ENCODE measurements at places on chromosomes 12 and 14. TPM values are rescaled to one million over a fixed set of nuclear protein-coding genes. Genes with fewer than 3 reads are reported as not detected.
A peak's percentile ranks its signal among the peaks of the same experiment; 100 is the strongest.

- peaks cover 8% of the 10 kb centered on the region for H3K4me1 ChIP-seq
- no peak overlapping the region for H3K27ac ChIP-seq
- no peaks in the 10 kb centered on the region for H3K36me3 ChIP-seq
- DNase-seq = no peak
- no peak overlapping the region for H3K4me3 ChIP-seq
Observed at GRCh38 chr12:71041476-71041875, 116.3 kb downstream of the TSPAN8 start.

DNA sequence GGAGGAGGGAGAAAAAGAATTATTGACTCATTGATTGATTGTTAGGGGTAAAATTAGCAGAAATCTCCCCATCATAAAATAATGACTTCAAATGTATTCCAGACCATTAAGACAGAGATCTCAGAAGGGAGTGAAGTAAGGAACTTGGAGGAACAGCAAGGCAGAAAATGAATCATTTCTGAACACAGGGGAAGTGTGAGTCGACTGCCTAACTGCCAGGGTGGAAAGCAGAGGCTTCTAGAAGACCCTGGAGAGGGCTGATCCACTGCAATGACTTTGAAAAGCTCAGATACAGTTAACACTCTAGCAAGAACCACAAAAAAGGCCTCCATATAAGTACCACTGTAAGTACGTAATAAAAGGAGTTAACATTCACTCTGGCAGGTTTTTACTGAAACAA, 9.7 kb downstream of the GLTP start:
- H3K4me3 ChIP-seq = no peak overlapping the region
- H3K27me3 ChIP-seq = no peaks in the 10 kb centered on the region
- peaks cover 61% of the 10 kb centered on the region for H3K4me1 ChIP-seq
- H3K36me3 ChIP-seq = peaks cover 6% of the 10 kb centered on the region
- peak overlapping the region; percentile 32 for H3K27ac ChIP-seq

- H3K27ac ChIP-seq = no peak overlapping the region
- DNase-seq = no peak
- no peaks in the 10 kb centered on the region for H3K4me1 ChIP-seq
Observed at GRCh38 chr12:76755829-76756379, 8.0 kb upstream of the ZDHHC17 start.

DNA sequence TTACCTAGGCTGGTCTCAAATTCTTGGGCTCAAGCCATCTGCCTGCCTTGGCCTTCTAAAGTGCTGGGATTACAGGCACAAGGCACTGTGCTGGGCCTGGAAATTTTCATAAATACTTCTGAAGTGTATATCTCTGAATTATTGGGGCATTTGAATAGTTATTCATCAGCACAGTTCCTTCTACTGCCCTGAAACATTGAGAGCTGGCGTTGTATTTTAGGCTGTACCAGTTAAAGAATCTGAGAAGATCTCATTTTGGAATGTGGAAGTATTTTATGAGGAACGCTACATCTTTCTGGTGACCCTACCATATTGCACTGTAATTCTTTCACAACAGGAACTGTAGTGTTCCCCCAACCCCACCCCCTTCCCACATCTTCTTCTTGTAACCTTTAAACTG, 349.0 kb upstream of the RGS6 start:
- no peaks in the 10 kb centered on the region for H3K36me3 ChIP-seq
- DNase-seq = no peak
- no peak overlapping the region for H3K27ac ChIP-seq

DNA sequence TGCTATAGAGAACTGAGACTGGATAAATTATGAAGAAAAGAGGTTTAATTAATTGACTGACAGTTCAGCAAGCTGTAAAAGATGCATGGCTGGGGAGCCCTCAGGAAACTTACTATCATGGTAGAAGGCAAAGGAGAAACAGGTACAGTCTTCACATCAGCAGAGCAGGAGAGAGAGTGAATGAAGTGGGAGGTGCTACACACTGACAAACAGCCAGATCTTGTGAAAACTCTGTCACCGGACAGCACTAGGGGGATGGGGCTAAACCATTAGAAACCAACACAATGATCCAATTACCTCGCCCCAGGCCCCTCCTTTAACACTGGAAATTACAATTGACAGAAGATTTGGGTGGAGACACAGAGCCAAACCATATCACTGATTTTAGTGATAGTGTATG, 682.4 kb downstream of the SLC16A7 start:
- DNase-seq = no peak
- no peaks in the 10 kb centered on the region for H3K27me3 ChIP-seq
- no peaks in the 10 kb centered on the region for H3K4me1 ChIP-seq

- no peak overlapping the region for H3K27ac ChIP-seq
- H3K27me3 ChIP-seq = peaks cover 6% of the 10 kb centered on the region
- no peaks in the 10 kb centered on the region for H3K36me3 ChIP-seq
- H3K4me1 ChIP-seq = no peaks in the 10 kb centered on the region
- no peak overlapping the region for H3K4me3 ChIP-seq
- DNase-seq = no peak
Observed at GRCh38 chr12:131505561-131505960, 205.3 kb upstream of the SFSWAP start.

DNA sequence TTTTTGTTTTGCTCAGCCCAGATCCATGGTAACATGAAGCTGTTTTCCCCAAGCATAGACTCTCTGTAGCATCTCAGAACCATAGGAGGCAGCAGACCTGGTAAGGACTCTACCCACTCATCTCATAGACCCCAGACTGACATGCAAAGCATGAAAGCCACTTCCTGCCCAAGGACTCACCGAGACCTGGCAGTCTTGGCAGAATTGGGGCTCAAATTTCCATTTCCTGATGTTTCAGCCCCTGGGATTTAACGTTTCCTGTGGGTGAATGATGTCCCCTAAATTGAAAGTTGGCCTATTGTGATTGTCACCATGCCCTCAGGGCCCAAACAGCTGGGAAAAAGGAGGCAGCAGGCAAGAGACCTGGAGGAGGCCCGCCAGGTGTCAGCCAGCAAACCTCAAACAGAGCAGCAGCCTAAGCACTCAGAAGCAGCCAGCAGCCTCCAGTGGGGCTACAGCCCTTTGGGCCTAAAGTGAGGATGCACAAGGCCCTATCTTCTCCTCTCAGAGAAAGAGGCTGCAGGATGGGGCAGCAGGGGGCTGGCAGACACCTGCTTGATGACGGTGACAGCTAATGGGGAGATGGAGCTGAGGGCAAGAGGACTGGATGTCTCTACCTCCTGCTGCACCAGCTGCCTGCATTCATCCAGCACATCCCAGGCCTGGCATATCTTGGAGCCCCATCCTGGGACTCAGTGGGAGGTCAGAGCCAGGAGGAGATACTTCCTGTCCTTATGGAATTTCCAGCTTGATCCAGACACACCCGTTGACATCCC, 8.5 kb downstream of the KRT85 start:
- peaks cover 13% of the 10 kb centered on the region for H3K4me1 ChIP-seq
- H3K27ac ChIP-seq = no peak overlapping the region
- H3K27me3 ChIP-seq = peaks cover 4% of the 10 kb centered on the region
- DNase-seq = peak; percentile 46

- no peaks in the 10 kb centered on the region for H3K36me3 ChIP-seq
- peaks cover 5% of the 10 kb centered on the region for H3K4me1 ChIP-seq
- DNase-seq = no peak
- H3K4me3 ChIP-seq = no peak overlapping the region
- H3K27ac ChIP-seq = no peak overlapping the region
Observed at GRCh38 chr12:95339086-95339788, 121.6 kb downstream of the VEZT start.

DNA sequence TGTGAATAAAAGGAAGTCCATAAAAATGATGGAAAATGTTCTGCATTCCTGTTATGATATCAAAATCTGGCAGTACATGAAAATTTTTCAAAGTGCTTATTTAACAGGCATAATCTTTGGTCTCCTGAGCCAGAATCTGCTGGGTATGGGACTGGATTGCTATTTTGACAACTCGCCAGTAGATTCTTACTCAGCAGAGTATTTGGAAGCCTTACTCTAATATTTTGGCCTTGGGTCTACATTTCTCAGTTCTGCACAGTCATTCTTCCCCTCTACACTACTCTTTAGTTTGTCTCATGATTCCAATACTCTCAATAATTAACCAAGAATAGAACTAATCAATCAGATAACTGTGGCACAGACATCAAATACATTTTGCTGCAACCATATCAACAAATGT, 1.1 kb upstream of the SLCO1B1 start:
- H3K27ac ChIP-seq = no peak overlapping the region
- no peaks in the 10 kb centered on the region for H3K36me3 ChIP-seq
- H3K27me3 ChIP-seq = no peaks in the 10 kb centered on the region
- no peak overlapping the region for H3K4me3 ChIP-seq
- H3K4me1 ChIP-seq = no peaks in the 10 kb centered on the region
- no peak for DNase-seq

GRCh38 chr14:89013698-89014568, 189.5 kb downstream of the TTC8 start:
- DNase-seq = no peak
- H3K4me1 ChIP-seq = no peaks in the 10 kb centered on the region
- H3K36me3 ChIP-seq = no peaks in the 10 kb centered on the region
- H3K4me3 ChIP-seq = no peak overlapping the region
- H3K27me3 ChIP-seq = peaks cover 16% of the 10 kb centered on the region

DNA sequence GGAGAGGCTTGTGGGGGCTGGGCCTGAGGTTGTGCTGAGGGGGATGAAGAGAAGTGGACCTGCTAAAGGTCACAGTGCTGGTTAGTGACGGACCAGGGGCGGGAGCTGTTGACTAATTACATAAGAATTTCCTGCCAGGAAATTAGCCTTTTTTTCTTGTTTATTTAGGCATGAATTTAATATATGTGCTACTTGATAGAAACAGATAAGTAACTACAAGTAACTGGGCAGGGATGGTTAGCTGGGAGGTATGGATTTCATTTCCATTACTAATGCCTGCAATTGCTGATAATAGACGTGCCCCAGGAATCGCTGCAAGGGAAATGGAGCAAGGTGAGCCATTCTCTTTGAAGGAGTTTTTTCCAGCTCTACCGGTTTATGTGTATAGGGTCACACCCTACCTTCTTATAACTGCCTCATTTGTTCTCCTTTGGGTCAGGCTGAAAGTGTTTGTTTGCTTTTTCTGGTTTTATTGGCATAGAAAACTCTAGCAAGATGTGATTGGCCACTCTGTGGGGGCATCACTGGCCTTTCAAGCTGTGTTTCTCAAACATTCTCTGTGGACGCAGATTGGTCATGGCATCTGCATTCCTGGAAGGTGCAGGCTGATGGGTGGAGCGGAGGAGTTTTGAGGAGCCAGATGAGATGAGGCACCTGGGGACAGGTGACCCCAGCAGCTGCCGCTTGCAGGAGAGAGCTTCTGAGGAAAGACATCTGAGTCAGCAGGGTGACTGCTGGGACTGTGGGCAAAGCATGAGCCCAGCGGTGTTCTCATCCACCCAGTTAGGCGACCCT, 19.0 kb upstream of the GPRC5A start:
- no peak for DNase-seq
- no peaks in the 10 kb centered on the region for H3K27me3 ChIP-seq
- no peaks in the 10 kb centered on the region for H3K36me3 ChIP-seq
- peaks cover 14% of the 10 kb centered on the region for H3K4me1 ChIP-seq
- H3K27ac ChIP-seq = peak overlapping the region; percentile 19

DNA sequence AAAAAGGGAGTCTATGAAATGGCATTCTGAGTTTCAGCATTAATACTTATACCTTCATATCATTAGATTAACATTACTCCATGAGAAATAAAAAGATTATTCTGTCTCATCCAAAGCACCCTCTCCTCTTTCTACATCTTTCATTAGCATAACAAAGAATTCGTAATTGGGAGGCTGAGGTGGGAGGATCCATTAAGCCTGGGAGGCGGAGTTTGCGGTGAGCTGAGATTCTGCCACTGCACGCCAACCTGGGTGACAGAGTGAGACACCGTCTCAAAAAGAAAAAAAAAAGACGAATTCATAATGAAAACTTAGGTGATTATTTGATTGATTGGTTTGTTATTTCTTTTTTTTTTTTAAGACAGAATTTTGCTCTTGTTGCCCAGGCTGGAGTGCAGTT, 1.8 kb upstream of the CDK17 start:
- no peak for DNase-seq
- no peak overlapping the region for H3K27ac ChIP-seq
- H3K27me3 ChIP-seq = no peaks in the 10 kb centered on the region
- no peak overlapping the region for H3K4me3 ChIP-seq

GRCh38 chr12:85968606-85969005, 94.5 kb downstream of the NTS start:
- no peaks in the 10 kb centered on the region for H3K36me3 ChIP-seq
- H3K4me1 ChIP-seq = no peaks in the 10 kb centered on the region
- no peaks in the 10 kb centered on the region for H3K27me3 ChIP-seq
- DNase-seq = no peak

The KRT2 gene
- total RNA-seq = 357 TPM

The TSPAN19 gene
- not detected for total RNA-seq

The PRR4 gene
- 192 TPM for total RNA-seq

The TDP1 gene
- 10.8 TPM for total RNA-seq

The CCDC197 gene
- not detected for total RNA-seq

The FLVCR2 gene
- total RNA-seq = 16.4 TPM
